NCI-H1417 (cell line): ENCODE measurements at places on chromosomes 5 and 9.

GRCh38 chr5:133816791-133817190 is 151.6 kb downstream of the C5orf15 start:
- no peak for DNase-seq

- peak; percentile 96 for DNase-seq
Observed at GRCh38 chr9:10014889-10015288, 597.9 kb downstream of the PTPRD start.

DNA sequence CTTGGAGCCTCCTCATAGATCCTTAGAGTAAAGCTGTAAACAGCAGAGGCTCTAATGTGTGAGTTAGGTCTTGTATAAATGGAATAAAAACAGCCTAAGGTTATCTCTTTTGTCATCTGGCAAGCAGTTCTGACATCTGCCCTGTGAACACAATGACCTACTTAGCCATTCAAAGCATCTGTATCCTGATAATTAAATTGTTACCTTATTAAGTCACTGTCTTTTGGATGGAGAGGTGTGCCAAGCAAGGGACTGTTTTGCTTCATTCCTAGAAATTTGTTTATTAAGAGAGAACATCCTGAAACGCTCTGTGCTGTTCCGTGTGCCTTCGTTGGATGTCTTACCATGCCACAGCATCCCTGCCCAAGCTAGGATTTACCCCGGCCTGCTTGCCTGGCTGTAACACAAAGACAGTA is 1.5 kb downstream of the LSM11 start:
- no peak for DNase-seq

DNA sequence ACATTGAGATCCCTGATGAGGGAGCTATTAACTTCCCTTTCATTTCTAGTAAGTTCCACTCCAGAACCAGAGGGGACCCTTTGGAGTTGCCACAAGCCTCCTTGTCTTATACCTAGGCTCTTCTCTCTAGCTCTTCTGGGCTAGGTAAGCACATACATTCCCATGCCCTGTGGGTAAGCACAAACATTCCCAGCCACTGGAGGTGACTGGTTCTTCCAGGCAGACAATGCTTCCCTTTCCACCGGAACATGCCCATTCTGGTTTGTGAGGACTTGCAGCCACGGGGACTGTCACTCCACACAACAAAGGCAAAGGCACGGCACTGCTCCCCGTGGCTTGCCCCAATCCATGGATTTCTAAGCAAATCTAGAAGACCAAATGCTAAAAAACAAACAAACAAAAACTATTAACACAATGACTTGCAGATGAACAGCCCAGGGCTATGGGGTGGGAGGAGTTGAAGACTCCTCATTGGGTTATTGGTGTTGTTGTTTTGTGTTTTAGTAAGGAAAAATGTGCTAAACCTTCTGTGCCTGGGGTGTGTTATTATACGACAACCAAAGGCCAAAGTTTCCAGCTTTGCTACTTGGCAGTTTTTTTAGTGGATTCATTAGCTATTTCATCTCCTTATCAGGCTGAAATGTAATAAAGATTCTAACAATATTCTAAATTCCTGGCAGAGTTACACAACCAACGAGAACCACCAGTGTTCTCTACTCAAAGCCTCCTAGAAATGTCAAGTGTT is 276.2 kb downstream of the SYK start:
- DNase-seq, result no peak

- no peak for DNase-seq
Observed at GRCh38 chr9:15578714-15579113, 25.9 kb downstream of the CCDC171 start.

DNA sequence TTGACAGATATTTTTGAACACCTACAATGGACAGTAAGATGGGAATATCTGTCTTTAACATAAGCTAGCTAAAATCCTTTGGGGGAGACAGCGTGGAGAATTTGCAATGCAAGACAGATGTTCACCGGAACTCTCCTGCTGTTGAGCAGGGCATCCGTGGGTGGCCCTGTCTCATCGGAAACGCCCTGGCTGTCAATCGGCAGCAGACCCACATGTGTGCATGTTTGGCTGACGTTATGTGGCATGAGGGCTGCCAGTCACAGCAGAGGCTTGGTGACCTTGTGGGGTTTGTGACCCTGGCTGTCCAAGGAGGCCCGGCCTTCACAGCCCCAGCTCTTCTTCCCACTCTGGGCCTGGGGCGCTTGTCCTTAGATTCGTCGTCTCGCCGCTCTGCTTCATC is 129.7 kb upstream of the OTULINL start:
- no peak for DNase-seq

DNA sequence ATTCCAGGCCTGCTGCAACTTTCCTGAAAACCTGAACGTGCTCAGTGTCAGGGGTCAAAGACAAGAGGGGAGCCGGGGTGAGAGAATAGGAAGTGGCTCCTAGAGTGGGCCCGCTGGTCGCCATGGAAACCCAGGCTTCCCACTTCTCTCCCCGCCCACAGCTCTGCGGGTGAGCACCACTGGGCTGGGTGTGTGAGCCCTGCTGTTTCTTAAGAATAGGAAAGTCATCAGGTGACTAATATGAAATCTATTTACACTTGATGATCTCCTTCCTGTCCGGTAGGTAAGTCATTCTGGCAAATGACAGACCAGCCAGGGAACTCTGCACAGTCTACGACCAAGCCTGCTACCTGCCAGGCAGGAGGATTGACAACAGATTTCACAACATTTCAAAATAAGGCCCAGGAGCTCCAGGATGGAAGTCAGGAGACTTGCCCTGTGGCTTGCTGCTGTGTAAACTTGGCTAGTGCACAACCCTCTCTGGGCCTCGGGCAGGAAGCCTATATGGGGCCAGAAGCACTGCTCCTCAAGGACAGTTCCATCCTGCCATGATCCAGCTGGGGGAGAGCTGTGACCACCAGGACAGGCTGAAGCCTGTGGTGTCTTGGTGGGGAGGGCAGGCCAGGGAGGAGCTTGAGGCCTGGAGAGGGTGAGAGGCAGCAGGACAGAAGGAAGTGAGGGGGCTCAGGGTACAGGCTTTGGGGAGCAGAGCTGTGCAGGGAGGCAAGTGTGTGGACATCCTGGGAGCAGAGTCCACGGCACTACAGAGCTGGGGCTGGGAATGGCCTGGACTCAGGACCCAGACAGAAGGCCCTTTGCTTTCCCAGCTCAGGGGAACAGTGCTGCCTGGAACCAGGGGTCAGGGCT is 60.6 kb downstream of the SHB start:
- no peak for DNase-seq

DNA sequence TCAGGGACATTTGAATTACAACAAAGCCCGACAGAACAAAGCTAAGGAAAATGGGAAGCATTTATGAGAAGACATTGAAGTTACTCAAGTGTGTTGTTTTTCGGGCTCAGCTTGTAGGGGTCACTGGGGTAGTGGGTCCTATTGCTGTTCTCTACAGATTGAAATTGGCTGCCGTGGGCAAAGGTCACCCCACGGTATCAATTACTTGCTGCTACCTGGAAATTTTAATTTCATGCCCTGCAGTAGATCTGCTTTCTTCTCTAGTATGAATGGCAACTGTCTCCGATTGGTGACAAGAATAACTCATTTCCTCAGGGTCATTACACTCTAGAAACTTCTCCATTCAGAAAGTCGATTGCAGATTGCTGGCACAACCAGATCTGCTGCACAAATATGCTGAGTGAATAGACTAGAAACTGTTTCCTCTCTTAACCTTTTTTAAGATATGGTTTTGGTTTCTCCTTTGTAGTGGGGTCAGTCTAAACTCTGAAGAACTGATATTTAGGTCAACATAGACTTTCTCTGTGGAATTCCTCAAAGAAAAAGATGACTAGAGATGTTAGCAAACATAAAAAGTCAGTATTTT is 454.1 kb downstream of the ARHGEF28 start:
- DNase-seq, result no peak

GRCh38 chr9:98449871-98450270 is 194.4 kb upstream of the TBC1D2 start:
- no peak for DNase-seq
